ENCODE measurements at places on chromosomes 7 and 10.

DNA sequence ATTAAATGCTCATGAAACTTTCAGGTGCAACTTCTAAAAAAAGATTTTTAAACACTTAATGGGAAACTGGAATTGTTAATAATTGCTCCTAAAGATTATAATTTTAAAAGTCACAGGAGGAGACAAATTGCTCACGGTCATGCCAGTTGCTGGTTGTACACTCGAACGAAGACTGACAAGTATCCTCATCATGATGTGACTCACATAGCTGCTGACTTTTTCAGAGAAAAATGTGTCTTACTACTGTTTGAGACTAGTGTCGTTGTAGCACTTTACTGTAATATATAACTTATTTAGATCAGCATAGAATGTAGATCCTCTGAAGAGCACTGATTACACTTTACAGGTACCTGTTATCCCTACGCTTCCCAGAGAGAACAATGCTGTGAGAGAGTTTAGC is 79.3 kb downstream of the ITGB8 start:
- no peak for DNase-seq

- DNase-seq: no peak
Measured at GRCh38 chr10:64394744-64395143, 873.5 kb downstream of the REEP3 start.

DNA sequence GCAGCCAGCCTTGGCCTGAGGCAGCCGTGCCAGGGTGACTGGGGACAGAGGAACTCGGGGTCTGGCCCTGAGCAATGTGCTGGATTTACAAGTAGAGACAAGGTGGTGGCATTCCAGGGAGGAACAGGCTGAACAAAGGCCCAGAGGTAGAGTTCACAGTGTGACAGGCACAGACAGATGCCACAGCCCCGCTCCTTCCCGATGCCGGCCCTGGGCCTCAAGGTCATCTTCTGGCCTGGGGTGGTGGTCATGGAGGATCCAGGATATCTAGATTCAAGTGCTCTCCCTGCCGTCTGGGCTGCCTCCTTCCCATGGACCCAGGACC is 68.9 kb upstream of the COL13A1 start:
- no peak for DNase-seq

DNA sequence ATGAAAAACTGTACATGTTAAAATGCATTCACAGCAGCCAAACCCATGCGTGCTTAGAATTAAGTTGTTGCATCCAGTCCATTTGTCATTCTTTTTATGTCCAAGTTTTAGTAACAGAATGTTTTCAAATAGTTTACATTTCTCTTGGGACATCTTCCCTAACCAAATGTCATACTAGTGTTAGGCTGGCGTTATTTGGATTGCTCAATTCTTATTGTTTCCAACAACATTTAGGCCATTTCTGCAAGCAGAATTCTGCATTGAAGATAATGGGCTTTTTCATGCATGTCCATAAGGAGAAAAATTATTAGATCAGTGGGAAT is 203.0 kb downstream of the HIBADH start:
- no peak for DNase-seq

GRCh38 chr7:101598986-101599771 is 29.9 kb downstream of the MYL10 start:
- no peak for DNase-seq

DNA sequence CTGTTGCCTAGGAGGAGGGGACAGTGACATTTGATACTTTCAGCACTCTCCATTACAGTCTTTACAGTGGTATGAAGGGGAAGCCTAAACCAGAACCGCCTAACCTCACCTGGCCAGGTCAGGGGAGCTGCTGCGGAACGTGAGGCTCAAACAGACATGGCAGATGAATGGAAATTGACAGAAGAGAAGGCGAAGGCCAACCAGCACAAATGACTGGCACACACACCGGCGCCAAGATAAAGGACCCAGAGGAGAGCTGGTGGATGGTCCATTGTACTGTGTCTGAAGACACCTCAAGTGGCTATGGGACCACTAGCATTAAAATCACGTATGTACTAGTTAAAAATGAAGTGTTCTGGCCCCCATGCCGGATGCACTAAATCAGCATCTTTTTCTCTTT is 53.0 kb downstream of the JCAD start:
- DNase-seq: no peak

GRCh38 chr10:121927841-121928527 is at the start of gene ATE1:
ATE1 (minus strand) TSS chr10:121928031; CDS start chr10:121927949, 82 bp downstream.
- peak; percentile 66 for DNase-seq

DNA sequence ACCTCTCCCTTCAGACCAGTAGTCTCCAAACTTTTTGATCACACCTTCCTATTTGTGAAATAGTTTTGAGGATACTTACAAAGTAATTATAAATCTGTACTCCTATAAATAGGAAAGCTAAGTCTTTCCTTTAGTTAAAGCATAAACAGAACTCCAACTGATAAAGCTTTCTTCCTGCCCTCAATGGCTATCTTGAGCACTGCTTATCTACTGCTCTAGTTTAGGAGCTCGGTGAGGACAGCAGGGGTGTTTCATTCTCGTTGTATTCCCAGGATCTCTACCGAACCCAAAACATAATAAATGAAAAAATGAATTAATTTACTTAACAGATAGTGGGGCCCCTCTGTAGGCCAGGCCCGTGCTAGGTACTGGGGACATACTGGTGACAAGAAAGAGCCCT is 17.7 kb downstream of the SORBS1 start:
- no peak for DNase-seq

DNA sequence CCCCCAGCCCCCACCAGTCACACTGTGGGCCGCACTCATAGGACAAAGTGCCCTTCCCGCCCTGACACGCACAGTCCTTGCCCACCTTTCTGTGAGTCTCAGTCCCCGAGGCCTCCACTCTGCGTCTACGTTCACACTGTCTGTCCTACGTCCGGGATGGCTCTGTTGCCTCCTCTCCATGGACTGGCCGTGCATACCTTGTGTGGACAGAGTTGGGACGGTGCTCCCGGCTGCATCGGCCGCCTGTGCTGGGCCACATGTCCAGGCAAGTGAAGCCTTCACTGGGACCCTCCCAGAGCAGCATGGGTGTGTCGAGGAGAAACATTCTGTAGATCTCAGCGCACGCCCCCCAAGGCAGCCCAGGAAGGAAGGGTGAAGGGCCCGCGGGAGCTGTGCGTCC is 239.0 kb downstream of the MGMT start:
- DNase-seq: no peak

DNA sequence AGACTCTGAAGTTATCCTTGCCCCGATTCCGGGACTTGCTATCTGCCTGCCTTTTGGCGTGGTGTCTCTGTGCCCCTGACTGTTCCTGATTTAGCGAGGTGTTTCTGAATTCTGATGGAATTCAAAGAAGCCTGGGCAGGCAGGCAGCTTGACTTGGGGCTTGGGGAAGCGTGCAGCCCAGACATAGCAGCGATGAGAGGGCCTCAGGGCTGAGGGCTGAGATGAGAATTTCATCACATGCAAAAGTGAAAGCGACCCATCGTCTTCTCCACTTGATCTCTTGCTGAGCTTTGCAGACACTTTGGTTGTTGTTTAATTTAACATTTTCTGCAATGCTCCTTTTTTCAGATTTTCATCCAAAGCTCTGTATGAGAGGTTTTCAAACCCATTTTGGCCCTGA is 57.8 kb downstream of the TCF7L2 start:
- DNase-seq: no peak
